ENCODE measurements at places on chromosomes 2 and 18.

DNA sequence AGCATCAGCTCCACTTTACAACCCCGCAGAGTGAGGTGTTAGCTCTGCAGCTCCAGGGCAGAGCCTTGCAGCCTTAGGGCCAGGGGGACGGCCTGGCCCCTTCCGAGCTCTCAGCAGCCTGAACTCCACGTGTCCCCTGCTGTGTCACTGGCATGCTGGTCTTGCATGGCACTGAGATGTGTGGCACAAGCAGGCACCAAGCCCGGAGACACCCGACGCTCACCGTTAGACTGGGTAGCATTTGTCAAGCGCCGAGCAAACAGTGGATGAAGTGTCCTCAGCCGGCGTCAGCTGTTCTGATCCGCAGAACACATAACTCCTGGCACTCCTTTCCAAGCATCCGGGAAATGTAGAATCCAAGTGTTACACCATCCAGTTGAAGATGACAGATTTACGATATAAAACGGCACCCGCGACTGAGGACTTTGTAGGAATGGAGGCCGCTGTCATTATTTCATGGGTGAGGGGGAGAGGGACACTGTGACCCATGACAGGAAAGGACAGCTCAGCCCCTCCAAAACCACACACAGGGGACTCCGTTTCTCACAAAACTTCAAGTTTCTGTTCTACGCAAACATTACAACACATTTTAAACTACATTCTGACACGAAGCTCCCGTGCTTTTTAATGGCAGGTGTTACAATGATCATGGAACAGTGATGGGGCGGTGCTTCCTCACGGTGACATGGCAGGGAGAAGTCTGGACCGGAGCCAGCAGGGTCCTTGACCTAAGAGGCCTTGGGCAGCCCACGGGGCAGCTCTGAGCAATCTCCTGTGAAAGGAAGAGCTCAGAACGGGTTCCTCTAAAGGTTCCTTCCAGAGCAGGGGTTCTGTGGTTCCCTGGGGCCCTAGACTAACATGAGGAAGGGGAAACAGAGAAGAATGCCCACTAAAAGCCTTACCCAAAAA is 89.4 kb downstream of the HDAC4 start:
- DNase-seq = no peak

DNA sequence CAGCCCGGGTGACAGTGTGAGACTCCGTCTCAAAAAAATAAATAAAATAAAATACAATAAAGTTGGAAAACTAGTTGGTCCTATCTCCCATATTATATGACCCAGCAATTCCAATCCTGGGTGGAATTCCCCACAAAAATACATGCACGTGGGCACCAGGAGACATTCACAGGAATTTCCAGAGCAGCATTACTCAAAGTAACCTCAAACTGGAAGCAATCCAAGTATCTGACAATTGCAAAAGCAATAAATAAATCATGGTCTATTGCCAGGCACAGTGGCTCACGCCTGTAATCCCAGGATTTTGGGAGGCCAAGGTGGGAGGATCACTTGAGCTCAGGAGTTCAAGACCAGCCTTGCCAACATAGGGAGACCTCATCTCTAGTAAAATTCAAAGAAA is 101.2 kb upstream of the MAP4K4 start:
- no peak for DNase-seq

GRCh38 chr2:38797250-38797676 is 19.3 kb downstream of the GEMIN6 start:
- no peak for DNase-seq

- no peak for DNase-seq
Observed at GRCh38 chr2:230410263-230410662, 5.7 kb upstream of the SP100 start.

- no peak for DNase-seq
Observed at GRCh38 chr2:40043191-40043590, 264.1 kb upstream of the THUMPD2 start.

All from stimulated activated CD8-positive, alpha-beta memory T cell treated with anti-CD3 and anti-CD28 coated beads, Interleukin-12 subunit alpha, Interleukin-12 subunit beta, amount 100 ng/mL, for 4 hours (primary cell).